ENCODE measurements at places on chromosomes 1 and 21. TPM values are rescaled to one million over a fixed set of nuclear protein-coding genes. Genes with fewer than 3 reads are reported as not detected.

Gene RCOR3
- 21.4 TPM for total RNA-seq

Gene CCDC30
- total RNA-seq: 0.66 TPM

Gene PRAMEF10
- total RNA-seq: not detected

Gene POU3F1
- not detected for total RNA-seq

Gene ADGRB2
- 14.0 TPM for total RNA-seq

Gene LINGO4
- not detected for total RNA-seq

Gene B3GALT5
- 2.6 TPM for total RNA-seq

Gene KCNH1
- 1.1 TPM for total RNA-seq
